Esophagus squamous epithelium (tissue), 5 donors: ENCODE measurements at places on chromosomes 2 and 18. TPM values are rescaled to one million over a fixed set of nuclear protein-coding genes. Genes with fewer than 3 reads are reported as not detected.

The ANKRD62 gene
- 0.27 TPM for total RNA-seq

The CYP27C1 gene
- 4.6 TPM for total RNA-seq

The ERFE gene
- not detected for total RNA-seq

The SPC25 gene
- total RNA-seq: 5.9 TPM

The CHN1 gene
- total RNA-seq: 5.1 TPM

The APCDD1 gene
- total RNA-seq: 33.6 TPM

The DLX1 gene
- not detected for total RNA-seq

The DPYSL5 gene
- not detected for total RNA-seq

The C2orf66 gene
- total RNA-seq: not detected

The PLGLB2 gene
- total RNA-seq: 1.1 TPM

The VPS4B gene
- total RNA-seq: 72.1 TPM

The ABHD3 gene
- total RNA-seq: 13.9 TPM

The UGT1A5 gene
- 9.7 TPM for total RNA-seq

DNA sequence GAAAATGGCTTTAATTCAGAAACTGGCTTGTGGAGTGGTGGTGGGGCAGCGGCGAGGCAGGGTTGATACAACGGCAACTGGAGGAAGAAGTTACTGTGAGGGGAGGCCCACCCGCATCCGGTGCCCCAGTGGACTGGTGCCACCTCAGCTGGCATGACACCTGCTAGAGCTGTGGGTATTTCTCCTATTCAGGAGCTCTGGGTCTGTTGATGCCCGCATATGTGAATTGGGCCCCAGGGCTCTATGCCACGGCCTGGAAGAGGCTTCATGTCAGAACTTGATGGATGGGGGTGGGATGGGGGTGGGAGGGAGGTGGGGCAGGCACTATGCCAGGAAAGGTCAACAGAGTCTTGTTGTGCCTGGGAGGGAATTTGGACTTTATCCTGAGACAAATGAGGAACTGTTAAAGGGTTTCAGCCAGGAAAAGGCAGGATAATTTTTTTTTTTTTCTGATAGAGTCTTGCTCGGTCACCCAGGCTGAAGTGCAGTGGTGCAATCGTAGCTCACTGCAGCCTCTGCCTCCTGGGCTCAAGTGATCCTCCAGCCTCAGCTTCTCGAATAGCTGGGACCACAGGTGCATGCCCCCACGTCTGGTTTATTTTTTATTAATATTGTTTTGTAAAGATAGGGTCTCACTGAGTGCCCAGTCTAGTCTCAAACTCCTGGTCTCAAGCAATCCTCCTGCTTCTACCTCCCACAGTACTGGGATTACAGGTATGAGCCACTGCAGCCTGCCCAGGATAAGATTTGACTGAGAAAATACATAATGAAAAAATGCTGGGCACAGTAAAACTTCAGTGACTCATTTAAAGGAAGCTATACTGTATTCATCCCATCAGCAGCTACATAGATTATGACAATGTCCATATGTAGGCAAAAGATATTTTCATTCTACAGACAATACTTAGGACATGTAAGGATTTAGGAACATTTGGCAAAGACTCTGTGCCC lies 52.6 kb downstream of the SH2D6 start:
- no peak for DNase-seq

DNA sequence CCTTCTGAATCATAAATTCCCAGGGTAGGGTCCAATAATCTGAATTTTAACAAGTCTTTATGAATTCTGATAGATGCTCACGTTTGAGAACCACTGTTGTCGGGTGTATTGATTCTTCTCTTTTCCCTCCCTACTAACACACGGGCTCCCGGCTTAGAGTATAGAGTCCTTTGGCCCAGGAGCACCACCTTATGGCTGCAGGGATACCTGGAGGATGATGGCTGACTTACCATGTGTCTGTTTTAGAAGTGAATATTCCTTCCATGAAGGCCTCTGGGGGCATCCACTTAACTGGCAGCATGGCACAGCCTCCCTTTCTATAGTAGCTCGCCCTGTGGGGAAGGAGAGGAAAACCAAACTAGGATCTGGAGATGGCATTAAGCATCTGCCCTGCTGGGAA lies 91.7 kb downstream of the CLIP4 start:
- no peak for DNase-seq

GRCh38 chr18:12264864-12265263 lies 10.7 kb downstream of the CIDEA start:
- no peak for DNase-seq

- DNase-seq: no peak
These were observed 596.8 kb upstream of the GCFC2 start for GRCh38 chr2:76307495-76307894.

DNA sequence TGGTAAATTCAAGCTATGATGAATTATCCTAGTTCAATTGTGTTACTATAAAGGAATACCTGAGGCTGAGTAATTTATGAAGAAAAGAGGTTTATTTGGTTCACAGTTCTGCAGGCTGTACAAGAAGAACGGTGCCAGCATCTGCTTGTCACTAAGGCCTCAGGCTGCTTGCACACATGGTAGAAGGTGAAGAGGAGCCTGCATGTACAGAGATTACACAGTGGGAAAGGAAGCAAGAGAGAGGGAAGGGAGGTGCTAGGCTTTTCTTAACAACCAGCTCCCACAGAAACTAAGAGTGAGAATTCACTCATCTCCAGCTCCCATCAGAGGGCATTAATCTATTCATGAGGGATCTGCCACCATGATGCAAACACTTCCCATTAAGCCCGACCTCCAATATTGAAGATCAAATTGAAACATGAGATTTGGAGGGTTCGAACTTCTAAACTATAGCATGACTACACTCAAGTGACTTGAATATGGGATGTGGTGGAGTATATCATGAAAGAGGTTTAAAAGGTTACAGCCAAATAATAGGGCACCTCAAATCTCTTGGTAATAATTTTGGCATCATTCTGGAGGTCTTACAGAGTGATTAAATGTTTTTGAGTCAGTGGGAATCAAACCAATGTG lies 58.4 kb upstream of the ETAA1 start:
- DNase-seq: no peak

GRCh38 chr2:205367331-205367935 lies 314.9 kb upstream of the NRP2 start:
- no peak for DNase-seq

- no peak for DNase-seq
These were observed 528.9 kb downstream of the RIT2 start for GRCh38 chr18:42586601-42587000.

DNA sequence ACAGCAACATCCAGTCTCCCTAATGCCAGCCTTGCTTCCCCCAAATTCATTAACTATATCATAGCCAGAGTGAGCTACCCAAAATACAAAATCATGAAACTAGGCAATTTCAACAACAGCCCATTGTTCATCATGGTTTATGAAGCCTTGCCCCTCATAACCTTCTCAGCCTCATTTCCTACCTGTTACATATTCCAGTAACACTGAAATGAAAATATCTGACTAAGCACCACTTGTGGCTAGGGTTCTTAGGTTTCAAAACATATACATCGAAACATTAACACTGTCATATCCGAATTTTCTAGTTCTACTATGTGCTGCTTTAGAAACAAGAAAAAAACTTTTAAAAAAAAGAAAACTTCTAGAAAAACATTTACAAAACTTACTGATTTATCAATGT lies 59.5 kb downstream of the ATAD2B start:
- DNase-seq: no peak

DNA sequence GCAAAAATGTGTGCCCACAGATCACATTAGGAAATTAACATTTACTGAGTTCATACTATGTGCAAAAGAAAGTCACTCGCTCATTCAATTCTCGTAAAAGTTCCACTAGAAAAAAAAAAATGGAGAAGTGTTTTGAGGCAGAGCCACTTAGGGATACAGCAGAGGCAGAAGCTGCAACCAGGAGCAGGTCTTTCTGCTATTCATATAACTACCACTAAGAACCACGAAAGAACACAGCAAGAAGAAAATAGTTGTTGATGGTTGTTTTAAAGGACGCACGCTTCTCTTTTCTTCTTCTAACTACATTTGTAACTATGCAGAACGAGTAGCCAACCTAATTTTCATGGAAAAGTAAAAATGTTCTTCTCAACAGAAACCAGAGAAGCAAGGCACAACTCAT lies 45.0 kb downstream of the ROCK2 start:
- DNase-seq: no peak

- no peak for DNase-seq
These were observed 6.4 kb downstream of the ASPRV1 start for GRCh38 chr2:69955029-69955428.

DNA sequence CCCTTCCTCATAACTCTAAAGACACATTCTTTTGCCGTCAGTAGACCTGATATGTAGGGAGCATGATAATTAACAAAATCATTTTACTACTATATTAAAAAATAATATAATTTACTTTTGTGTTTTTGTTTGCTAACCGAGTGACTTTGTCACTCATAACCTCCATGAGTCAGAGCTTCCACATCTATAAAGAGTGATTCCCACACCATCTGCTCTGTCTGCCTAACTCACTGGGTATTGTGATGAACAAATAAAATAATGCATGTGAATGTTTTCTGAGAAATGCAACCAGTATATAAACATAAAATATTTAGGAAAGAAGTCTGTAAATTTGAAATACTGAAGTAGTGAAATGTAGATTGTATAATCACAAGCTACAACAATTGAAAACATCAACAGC lies 123.4 kb upstream of the DSEL start:
- no peak for DNase-seq

DNA sequence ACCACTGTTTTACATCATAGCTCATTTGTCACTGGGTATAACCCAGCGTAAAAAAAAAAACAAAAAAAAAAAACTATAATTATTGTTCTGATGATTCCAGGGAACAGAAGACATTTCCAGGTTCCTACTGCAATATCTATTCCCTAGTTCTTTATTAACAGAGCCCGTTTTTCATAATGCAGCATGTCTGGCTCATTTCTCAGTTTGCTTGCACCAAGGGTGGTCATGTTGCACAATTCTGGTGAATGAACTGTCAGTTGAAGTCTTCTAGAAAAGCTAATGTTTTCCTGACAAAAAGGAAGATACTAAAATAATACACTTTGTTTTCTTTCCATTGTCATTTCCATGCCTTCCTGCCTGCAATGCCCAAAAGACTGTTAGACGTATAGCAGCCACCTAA lies 180.1 kb downstream of the RDH14 start:
- no peak for DNase-seq

- no peak for DNase-seq
These were observed at the start of gene ZAP70 for GRCh38 chr2:97713296-97714083. TSS of gene ZAP70 (plus strand) at chr2:97713576. CDS start at chr2:97724037, 10,461 bp downstream.

- DNase-seq: no peak
These were observed 38.7 kb downstream of the PKDCC start for GRCh38 chr2:42086500-42086953.

DNA sequence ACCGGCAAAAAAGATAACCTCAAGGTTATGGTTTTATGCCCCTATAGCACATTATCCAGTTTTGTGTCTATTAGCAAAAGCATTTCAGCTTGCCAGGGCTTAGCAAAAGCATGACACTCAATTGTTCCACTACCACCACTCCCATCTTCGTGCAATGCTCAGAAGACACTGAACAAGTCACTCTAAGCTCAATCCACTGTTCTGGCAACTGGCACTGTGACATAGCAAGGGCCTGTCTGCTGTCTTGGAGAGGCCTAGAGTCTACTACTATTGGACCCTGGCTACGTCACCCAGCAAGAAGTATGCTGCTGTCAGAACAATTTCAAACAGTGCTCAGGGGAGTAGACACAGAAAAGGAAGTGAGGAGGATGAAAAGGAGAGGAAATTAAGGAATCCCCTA lies 103.5 kb upstream of the PPP1CB start:
- no peak for DNase-seq

DNA sequence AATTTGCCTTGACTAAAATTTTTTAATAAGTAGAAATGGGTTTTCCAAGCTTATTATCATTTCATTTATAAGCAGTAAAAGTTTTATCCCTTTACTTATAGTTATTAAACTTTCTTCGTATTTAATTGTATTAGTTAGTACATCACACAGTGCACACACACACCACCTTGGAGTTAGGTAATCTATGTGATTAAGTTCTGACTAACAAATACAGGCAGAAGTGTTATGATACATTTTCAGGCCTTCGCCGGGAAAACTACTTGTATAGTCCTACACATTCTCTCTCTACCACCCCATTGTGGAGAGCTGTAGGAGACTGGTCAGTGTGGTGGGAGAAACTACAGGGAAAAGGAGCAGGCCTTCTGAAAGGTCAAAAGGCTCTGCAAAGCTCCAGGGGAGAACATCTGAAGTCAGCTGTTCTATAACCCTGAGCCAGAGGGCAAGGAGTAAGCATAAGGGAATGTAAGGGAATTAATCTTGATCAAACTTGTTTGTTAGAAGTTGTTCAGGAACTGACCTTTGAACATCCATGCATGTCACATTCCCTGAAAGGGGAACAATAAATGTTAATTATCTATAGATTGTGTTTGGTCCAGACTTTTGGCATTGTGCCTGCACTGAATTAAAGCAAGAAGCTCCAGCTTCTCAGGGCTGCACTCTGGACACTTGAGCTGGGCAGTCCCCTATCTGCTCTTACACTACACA lies 231.7 kb downstream of the FSIP2 start:
- DNase-seq: no peak

DNA sequence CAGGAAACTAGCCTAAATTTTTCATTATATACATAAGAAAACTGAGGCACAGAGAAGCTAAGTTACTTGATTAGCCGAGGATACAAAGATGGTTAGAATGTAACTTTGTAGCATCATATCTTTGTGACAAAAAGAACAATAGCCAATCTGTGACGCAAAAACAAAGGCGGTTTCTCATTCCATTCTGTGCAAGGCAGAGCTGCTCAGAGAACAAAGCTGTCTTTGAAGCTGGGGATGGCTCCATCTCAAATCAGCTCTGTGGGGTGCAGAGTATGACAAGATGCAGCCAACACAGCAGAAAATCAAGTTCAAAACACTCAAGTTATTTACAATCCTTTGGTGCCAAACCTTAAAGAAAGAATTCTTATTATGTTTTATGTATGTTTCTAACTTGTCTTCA lies 81.9 kb upstream of the VWC2L start:
- DNase-seq: no peak

DNA sequence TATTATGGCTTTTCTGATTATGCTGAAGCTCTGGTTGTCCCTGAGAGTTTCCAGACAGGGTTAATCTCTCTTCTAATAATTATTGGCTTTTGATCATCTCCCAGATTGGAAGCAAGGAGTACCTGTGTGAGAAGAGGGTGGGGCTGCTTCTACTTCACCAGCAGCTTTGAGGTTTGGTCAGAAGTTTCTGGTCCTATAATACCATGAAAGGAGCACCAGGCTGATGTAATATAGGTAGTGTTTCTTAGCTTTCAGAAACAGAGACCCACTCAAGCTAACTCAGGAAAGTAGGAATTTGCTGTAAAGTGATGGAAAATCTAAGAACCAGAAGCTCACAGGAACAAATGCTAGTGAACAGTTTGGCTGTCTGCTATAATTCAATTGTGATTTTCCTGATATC lies 57.6 kb downstream of the SGPP2 start:
- no peak for DNase-seq

- no peak for DNase-seq
These were observed 655.4 kb downstream of the XIRP2 start for GRCh38 chr2:167543721-167544120.
